ENCODE measurements at places on chromosomes 11 and 22. TPM values are rescaled to one million over a fixed set of nuclear protein-coding genes. Genes with fewer than 3 reads are reported as not detected.

DNA sequence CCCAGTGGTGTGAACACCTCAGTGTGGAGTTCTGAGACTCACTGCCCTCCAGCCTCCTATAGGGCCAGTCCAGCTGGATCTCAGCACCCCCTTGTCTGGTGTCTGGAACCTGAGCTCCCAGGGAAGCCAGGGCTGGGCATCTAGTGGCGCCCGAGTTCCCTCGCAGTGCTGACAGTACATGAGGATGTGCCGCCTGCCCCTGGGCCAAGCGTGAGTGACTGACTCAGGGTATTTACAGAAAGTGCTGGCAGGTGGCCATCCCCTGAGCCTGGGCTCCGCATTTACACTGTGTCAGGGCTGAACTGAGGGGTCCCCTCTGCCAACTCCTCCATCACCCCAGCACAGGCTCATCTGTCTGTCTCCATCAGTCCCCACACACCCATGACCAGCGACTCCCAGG, 185.3 kb downstream of the BRD1 start:
- no peak for DNase-seq

Gene SLC1A2
- total RNA-seq = 0.12 TPM

GRCh38 chr22:40203572-40203971, 25.8 kb downstream of the TNRC6B start:
- no peak for DNase-seq

GRCh38 chr11:128424851-128425285, 162.5 kb downstream of the ETS1 start:
- peak; percentile 89 for DNase-seq

Gene SMPD1
- 62.0 TPM for total RNA-seq

DNA sequence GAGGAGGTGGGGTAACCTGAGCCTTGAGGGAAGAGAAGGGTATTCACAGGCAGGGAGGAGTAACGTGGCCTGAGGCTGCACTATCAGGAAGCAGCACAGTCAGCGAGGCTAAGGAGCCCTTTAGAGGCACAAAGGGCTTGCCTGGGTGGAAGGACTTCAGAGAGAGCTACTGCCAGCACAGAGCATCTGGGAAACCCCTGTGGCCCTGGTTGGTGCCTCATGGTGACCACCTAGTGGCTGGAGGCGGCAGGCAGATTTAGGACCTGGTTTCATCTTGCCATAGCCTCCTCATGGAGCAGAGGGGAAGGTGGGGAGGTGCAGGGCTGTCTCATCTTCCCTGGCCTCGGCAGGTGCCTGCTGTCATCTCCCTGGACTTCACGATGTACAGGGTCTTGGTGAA, 64.5 kb downstream of the MPPED1 start:
- no peak for DNase-seq

Gene C11orf97
- not detected for total RNA-seq

GRCh38 chr11:46917762-46918082, 628 bp downstream of the LRP4 start:
- DNase-seq = no peak

DNA sequence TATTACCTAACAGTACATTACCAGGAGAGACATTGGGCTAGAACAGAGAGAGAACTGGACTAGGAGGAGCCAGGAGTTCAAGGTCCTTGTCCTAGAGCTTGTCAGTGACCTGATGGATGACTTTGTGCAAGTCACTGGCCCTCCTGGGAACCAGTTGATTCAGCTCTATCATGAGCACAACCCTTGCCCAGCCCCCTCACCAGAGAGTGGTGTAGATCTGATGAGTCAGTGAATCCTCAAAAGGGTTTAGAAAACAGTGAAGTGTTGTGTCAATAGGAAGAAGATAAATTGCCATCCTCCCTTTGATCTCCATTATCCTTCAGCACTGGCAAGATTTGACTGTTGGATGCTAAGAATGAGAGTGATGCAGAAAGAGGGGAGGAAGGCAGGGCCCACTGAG, 24.3 kb downstream of the NEU3 start:
- no peak for DNase-seq

DNA sequence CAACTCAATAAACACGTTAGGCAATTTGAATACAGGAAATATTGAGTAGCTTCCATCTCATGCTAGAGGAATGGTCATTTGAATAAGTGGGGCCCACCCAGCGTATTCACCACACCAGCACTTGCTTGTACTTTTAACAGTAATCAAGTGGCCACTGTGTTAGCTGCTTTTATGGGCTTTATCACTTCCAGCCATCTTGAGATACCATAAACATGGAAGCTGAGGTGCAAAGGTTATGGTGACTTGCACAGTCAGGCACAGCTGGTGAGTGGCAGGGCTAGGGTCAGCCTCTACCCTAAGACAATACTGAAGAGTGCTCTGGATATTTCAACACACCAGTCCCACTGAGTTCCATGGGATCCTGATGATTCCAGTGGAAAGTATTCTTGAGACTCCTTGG, 6.7 kb downstream of the JOSD1 start:
- peak; percentile 57 for DNase-seq

- no peak for DNase-seq
Observed at GRCh38 chr11:59676205-59676604, 7.4 kb upstream of the PATL1 start.

Gene PRG3
- not detected for total RNA-seq
